ENCODE measurements at places on chromosomes 11 and 22.
A peak's percentile ranks its signal among the peaks of the same experiment; 100 is the strongest.

- DNase-seq = no peak
These were observed 1078.7 kb downstream of the TBC1D22A start for GRCh38 chr22:47841156-47841555.

GRCh38 chr11:35322318-35322979 is 96.9 kb downstream of the SLC1A2 start:
- DNase-seq = no peak

GRCh38 chr22:48645766-48646165 is 1181.9 kb downstream of the BRD1 start:
- DNase-seq = no peak

DNA sequence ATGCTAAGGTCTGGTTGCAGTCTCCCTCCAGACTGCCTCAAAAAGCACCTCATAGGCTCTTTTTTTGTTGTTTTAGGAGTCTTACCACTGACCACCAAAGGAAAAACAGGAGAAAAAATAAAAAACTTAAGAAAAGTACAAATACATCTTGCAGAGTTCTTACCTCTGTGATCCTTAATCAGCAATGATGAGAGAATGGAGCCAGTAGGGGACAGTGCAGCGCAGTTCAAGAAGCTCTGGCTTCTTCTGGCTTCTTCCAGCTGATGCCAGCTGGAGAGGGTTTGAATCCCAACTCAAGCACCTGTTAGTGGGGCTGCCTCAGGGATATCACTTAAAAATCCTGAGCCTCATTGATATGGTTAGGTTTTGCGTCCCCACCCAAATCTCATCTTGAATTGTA is 223.3 kb upstream of the ISX start:
- no peak for DNase-seq

DNA sequence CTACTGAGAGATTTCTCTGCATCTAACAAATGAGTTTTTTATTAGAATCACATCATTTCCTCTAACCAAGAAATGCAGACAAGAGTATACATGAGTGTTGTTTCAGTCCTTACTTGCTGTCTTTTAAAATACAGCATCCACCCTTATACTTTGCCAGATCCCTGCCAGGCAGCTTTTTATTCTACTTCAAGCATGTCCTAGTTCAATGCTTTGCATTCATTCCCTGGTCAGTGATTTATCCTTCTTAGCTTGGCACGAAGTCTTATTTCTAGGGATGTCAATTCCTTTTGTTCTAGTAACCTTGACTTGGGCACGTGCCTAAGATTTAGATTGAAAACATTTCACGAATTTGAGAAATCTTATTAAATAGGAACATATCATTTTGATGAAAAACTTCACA is 307.2 kb upstream of the MPPED2 start:
- no peak for DNase-seq

DNA sequence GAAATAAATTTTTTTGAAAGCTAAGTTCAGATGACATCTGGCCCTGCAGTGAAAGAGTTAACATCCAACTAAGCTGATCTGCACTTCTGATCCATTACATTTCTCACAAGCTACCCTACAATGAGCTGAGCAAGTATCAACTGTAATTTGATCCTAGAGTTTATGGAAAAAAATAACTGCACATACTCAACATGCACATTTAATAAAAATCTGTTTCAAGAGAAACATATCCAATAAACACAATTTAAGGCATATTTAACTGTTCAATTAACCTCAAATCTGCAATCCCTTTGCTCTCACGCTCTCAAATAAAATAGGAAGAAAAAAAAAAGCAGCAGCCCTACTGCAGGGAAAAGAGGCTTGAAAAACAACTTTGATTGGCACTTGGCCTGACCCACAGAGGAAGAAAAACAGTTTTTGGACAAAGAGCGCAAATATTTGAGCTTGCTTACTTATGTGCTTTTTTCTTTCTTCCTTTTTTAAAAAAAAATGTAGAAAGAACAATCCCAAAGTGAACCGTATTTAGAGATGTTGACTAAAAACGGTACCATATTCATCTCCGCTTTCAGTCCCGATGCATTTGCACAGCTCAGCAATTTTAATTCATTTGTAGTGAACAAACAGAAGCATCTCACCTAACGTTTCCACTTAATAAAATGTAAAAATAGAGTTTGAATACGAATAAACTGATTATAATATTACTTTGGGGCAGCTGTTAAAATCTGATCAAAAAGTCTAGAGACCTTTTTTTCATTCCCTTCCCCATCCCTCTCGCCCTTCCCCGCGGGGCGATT is 1.6 kb downstream of the SESN3 start:
- DNase-seq = no peak

GRCh38 chr22:46537225-46537945 is at the start of gene CELSR1:
TSS of gene CELSR1 (minus strand) at chr22:46537620. CDS start at chr22:46537170, 450 bp downstream.
- no peak for DNase-seq

- DNase-seq = no peak
These were observed 377.1 kb upstream of the ISX start for GRCh38 chr22:34688825-34689224.

DNA sequence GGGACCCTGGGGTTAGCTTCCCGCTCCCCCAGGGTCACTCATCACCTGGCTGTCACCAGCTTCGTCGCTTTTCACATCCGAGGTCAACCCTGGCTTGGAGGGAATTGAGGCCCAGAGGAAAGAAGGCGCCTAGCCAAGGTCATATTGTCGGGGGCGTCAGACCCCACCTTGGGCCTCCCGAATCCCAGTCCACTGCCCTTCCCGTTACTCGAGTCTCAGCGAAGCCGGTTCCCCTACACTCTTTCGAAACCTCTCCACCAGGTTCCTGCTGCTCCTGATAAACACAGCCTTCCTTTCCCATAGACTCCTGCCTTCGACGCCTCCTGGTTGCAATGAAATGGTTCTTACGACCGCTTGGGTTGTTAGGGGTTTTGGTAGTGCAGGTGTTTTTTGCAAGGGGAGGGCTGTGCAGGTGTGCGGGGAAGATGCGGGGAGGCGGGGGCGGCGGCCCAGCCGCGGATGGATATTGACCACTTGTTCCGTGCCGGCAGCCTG is 642 bp downstream of the NAA40 start:
- no peak for DNase-seq

GRCh38 chr11:44466531-44467205 is 98.8 kb upstream of the CD82 start:
- DNase-seq = no peak

DNA sequence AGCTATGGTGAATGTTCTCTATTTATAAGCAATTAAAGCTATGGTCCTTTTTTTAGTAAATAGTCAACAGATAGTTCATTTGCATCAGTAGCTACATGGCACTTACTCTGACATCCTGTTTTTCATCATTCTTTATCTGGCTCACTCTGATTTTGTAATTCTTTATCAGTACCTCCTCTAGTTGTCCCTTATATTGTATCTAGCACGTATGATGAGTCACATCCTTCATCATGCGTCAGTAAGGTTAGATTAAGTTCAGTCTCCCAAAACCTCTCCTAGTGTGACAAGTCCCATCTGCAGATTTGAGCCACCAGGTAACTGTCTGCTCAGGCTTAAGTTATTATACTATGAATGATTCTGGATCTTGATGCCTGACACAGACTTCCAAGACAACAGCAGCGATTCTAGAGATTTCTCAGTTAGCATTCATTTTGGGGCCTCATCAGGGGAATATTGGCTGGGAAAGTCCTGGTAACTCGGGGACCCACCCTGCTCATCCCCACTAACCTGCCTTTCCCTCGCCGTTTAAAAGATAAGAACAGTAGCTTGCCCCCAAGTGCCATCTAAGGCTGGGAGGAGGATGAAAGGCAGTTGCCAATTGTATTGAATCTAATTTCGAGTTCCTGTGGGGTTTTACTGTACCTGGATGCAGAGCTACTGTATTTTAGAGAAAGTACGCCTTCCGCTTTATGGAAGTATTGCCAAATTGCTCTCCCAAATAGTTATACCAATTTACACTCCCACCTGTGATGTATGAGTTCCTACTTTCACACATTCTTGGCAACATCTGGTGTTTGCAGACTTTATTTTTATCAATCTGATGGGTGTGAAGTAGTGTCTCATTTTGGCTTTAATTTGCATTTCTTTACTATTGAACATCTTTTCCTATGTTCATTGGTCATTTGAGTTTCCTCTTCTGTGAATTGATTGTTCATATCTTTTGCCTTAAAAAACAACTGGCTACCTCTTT is 55.9 kb downstream of the ZC3H12C start:
- DNase-seq = no peak

DNA sequence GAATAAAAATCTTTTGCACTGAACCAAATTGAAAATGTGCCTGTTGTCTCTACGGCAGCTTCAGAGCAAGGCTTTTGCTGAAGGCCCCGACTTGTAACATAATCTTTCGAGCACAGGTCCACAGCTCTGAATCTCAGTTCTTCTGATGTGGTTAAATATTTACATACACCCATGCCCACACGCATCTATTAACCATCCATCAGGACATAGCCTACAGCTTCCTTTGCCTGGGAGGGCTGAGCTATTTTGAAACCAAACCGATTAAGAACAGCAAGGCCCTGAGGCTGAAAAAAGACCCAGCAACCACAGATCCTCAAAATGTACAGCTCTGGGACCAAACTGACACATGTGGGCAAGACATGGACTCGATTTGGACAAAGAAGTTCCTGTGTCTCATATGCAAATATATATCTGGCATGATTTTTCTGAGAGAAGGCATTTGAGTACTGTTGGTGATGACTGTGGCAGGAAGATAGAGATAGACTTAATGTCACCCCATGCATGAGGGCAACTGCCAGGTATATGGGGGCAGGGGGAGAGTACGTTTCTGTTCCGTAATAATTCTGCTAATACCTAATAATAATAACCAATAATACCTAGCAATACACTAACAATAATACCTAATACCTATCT is 322.7 kb upstream of the PLET1 start:
- no peak for DNase-seq

DNA sequence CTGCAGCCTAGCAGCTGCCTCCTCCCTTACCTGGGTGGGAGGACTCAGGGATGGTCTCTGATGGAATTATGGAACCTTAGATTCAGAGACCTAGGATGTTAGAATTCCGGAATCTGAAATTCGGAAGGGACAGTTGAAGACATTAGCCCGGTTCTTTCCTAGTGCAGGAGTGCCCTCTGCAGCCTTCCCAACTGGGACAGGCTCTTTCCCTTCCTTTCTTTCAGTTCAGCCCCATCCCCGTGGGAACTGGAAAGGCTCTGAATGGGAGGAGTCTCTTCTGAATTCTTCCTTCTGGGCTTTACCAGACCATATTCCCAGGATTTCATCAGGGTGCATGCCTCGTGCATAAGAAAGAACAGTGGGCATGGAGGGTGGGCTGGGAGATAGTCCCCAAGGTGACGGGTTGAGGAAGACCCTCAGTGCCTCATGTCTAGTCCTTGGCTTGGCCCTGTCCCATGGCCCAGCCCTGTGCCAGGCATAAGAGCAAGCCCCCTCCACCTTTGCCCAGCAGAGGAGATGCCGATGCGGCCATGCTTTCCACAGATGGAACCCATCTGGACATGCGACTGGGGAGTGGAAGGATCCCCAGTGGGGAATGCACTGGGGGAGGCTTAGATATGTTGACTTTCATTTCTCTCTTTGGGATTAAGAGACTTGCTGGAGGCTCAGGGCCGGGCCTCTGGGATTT is 14.4 kb downstream of the DNAJB13 start:
- no peak for DNase-seq

GRCh38 chr11:17748044-17748443 is 13.5 kb downstream of the KCNC1 start:
- DNase-seq = no peak

DNA sequence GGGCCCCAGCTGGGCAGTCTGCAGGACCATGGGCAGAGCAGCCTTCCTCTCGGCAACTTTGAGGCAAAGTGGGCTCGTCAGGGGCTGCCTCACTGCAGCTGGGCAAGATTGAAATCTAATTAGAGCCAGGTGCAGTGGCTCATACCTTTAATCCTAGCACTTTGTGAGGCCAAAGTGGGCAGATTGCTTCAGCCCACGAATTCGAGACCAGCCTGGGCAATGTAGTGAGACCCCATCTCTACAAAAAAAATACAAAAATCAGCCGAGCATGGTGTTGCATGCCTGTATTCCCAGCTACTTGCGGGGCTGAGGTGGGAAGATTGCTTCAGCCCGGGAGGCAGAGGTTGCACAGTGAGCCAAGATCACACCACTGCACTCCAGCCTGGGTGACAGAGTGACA is 34.2 kb downstream of the ARHGAP8 start:
- no peak for DNase-seq

DNA sequence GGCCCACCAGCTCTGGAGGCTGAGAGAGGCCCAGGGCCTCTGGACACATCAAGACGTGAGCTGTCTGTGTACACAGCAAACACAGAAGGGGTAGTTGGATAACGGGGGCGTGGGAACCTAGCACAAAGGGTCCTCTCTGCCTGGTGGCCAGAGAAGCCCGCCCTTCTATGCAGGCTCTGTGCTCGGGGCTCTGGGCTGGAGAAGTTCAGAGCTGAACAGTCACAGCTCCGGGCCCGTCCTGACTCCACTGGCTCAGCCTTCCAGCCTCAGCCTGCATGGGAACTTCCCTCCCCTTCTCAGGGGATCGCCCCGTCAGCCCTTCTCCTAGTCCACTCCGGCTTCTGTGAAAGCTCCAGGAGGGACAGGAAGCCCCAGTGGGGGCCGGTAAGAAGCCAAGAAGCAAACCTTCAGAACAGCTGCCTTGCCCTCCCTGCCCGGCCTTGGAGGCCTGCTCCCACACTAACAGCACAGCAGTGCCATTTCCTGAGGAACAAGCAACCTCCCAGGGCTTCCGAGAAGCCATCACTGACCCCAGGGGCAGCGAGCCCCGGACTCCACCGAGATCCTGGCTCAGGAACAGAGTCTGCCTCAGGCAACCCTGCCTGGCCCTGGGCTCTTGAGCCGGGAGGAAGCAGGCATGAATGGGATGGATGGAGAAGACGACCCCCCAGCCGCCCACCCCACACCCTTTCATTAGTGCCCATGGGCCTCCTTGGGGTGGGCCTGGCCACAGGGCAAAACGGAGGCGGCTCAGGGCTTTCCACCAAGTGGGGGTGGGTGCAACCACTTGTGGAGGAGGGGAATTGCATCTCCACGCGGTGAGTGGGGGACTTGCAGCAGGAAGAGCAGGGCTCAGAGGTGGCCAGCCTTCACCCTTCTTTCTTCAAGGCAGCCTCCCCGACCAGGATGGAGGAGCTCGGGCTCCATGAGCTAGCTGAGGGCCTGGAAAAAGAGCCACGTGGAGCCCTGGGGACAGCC is 119.8 kb downstream of the ST3GAL4 start:
- no peak for DNase-seq

GRCh38 chr11:93517611-93518010 is 25.6 kb downstream of the SMCO4 start:
- no peak for DNase-seq

- DNase-seq = peak; percentile 77
These were observed at the start of gene KCTD17 for GRCh38 chr22:37051391-37052385. TSS of gene KCTD17 (plus strand) at chr22:37051742. CDS start at chr22:37051761, 19 bp downstream.

- DNase-seq = no peak
These were observed 12.0 kb upstream of the TTLL12 start for GRCh38 chr22:43198936-43199335.

DNA sequence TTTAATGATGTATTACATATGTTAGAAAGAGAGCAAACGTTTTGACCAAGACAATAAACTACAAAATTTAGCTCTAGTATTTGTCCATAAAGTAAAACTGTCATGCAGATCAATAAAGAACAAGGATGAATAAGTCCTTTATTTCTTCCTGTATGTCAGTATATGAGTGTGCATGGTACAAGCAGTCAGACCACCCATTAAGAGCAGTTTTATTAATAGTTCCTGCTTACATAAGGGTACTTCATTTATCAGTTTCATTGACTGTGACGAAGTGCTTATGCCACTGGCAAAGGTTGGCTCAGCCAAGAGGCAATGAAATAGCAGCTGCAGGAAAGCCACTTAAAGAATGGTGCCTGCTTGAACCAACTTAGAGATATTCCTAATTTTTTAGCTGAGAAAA is 913.0 kb upstream of the CNTN5 start:
- no peak for DNase-seq

- DNase-seq = no peak
These were observed 205.5 kb downstream of the CTTN start for GRCh38 chr11:70603756-70604211.

All from stimulated activated CD4-positive, alpha-beta T cell treated with anti-CD3 and anti-CD28 coated beads, Interleukin-4, amount 100 ng/mL, for 24 hours (primary cell).